Activated T-cell treated with anti-CD3 and anti-CD28 coated beads, Interleukin-2, amount 50 U/mL, for 4 hours (primary cell): ENCODE measurements at places on chromosomes 1 and 21. TPM values are rescaled to one million over a fixed set of nuclear protein-coding genes. Genes with fewer than 3 reads are reported as not detected.

GRCh38 chr1:229363723-229364122 is 20.9 kb upstream of the CCSAP start:
- DNase-seq = no peak

- DNase-seq = no peak
Observed at GRCh38 chr1:151147132-151147503, 687 bp upstream of the SEMA6C start.

DNA sequence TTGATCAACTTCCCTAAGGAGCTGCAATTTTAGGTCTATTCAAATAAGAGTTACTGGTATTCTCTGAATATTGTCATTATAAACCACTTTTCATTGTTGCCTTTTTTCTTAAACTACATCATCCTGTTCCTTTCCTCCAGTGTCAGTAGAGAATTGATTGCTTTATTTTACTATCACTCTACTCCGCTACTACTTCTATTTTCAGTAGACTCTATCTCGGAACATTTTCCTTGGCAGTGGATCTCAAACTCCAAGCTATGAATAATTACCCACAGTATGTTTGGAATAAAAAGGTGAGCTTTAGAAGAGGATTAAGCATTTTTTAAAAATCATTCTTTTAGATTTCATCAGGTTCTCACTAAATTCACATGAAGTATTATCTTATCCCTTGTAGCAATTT is 224.9 kb downstream of the GREM2 start:
- DNase-seq = no peak

DNA sequence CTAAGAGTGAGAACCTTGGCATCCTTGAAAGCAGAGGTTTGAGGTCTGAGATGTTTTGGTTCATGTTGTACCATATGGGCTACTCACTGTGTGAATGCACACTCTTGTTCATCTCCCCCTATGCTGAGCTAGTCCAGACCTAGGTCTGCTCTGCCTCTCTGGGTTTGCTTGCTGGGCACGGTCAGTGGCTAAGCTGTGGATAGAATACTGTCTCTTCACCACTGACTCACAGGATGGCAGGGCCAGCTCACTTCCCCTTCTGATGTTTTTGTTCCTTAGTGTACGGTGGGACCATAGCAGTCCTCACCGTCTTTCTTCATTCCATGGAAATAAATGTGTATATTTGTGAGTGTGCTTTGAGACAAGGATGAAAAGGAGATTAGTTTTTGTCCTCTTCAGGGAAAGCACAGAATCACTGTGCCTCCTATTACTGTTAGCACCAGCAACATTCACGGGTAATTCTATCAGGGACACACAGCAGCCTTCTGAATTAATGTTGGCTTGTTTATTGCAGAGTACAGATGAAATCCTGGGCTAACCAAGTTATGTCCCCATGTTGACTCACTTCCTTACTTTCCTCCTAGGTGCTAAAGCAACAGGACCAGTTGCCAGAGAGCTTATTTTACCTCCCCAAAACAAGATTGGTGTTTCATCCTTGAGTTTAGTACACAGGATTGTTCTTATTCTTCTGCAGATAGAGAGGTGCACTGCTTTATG is 56.9 kb upstream of the IVNS1ABP start:
- DNase-seq = no peak

BMP8B gene
- total RNA-seq = 0.30 TPM
